ENCODE measurements at places on chromosomes 3 and 15.

DNA sequence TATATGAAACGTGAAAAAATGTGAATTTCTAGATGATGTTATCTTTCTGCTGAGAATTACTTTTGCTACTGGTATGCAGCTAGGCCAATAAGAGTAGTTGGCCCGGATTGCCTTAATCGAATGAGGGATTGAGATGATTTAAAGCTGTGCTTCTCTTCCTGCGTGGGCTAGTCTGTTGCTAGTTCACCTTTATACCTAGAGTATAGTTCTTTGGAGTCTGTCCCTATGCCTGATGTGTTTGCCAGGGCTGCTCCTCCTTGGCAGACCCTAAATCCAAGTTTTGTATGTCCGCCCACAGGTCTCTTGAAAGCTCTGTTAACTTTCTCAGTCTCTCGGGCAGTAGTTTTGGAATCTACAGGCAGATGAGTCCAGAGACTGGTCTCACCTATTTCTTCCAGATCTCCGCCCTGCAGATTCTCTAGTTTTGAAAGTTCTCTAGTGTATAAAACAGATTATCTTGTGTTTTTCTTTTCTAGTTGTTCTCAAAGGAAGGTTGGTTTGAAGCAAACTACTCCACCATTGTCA, 64.9 kb downstream of the MEF2A start:
- DNase-seq: no peak

DNA sequence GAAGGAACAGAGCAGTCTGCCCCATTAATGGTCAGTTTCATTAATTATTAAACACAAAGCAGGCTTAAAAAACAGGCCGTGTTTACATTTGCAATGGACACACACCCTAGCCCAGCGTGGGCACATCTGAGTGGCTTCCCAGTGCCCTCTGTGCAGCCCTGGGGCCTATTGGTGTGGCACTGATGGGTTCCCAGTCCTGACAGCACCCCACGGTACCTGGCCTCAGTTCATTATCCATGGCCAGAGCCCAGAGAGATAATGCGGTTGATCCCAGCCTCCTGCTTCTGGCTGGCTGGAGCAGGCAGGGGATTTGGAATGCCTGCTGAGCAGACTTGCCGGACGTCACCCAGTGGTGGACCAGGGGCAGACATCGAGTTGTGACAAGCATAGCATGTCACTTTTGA, 110.5 kb upstream of the ABHD17C start:
- peak; percentile 10 for DNase-seq

GRCh38 chr3:179452176-179452564, 900 bp upstream of the GNB4 start:
- DNase-seq: no peak

DNA sequence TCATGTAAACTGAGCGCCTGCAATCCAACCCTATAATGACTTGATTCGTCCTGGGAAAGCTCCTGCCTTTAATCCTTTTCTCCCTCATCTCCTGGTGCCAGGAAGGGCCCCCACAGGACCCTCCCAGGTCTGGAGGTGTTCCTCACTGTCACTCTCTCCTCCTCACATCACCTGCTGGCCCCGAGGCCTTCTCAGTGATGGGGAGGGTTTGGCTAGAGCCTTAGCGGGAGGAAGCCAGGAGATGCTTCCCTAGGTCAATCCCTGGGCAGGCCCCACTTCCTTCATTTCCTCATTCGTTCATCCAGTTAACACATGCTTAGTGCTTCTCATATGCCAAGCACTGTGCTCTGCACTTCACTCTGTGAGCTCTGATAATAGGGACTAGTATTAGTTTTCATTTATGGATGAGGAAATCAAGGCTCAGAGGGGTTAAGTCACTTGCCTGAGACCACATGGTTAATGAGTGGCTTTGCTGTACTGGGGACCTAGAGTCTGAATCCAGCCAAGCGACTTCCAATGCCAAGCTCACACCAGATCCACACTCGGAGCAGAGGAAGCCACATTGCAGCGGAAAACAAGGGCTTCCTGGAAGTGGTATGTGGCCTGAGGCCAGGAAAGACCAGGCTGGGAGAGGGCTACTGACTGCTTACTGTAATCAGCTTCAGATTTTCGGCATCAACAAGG, 50.3 kb upstream of the CHRNB4 start:
- DNase-seq: peak; percentile 82

DNA sequence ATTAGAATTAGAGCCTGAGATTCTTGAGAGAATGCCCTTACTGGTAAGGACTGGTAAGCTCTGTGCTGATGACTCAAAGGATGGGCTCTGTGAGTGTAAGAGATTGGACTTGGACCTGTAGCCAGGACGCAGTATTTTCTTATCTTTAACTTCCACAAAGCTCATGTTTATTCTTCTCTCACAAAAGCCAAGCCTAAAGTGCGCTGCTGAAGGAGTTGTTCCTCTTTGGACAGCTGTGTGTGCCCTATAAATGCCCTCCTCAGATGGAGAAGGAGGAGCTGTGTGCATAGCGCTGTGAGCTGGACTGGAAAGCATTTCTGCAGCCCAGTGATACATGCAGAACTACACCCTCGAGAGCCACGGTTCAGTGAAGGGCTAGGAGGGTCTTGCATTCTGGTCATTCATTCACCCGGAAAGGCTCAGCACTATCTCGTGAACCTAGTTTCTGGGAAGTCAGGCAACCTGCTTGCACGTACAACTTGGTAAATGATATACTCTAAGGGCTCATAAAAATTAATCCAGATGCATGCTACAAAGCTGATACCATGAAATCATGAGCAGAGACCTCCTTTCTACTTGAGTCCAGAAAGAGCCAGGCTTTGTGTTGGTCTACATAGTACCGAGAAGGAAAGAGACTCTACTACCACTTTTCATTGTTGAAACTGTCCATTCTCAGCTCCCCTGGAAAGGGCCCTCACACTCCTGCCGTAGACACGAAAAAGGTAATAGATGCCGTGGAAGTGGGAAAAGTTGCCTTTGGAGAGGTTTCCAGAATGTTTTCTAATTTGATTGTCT, 103.0 kb upstream of the TBL1XR1 start:
- DNase-seq: peak; percentile 100

GRCh38 chr3:111695636-111696117, 100.5 kb upstream of the ZBED2 start:
- peak; percentile 84 for DNase-seq

GRCh38 chr3:46359733-46360493, 6.0 kb downstream of the CCR2 start:
- peak; percentile 81 for DNase-seq

DNA sequence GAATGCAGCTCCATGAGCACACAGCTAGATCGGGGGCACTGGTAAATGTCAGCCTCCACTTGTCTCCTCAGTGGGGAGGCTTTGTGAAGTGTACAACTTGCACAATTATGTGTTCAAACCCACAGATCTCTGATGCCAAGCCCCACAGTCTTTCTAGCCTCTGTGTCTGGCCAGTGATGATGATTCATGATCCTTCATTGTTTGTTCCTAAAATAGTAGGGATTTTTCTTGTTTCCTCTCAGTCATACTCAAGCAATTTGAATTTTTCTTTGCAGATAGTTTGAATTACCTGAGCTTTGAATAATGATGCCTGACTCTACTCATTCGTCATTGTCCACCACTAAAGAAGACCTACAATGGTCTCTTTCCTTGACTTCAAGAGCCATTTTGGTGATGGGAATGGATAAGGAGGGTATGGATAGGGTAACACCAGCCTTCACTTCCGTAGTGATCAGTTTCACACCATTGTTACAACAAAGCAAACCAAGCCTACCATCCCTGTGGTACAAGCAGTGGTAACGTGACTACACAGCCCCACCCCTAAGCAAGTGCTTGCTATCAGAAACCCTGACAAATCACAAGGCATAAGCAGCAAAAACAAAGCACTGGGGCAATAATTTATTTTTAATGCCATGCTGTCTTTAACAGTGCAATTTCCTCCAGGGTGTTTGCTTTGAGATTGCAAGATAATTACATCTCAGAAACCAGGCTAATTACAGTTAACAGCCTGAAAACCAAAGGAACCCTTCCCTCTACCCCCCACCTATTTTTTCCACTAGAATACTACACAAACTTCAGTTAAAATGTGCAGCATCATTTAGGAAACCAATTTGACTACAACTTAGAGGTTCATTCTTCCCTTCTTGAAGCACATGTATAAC, 114.1 kb upstream of the PPP2R3A start:
- DNase-seq: peak; percentile 50

- DNase-seq: no peak
Observed at GRCh38 chr3:9787714-9788113, 4.6 kb downstream of the TADA3 start.

DNA sequence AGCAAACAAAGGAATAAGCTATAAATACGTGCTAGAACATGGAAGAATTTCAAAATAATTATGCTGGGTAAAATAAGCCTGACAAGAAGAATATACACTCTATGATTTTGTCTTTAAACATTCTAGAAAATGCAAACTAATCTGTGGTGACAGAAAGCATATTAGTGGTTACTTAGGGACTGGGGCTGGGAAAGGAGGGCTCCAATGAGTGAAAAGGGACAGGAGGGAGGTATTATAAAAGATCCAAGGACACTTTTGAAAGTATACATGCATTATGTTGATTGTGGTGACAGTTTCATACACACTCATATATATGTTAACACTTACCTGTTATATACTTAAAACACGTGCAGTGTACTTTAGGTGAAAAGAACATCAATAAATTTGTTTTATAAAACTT, 23.0 kb downstream of the MYH15 start:
- DNase-seq: no peak

GRCh38 chr3:13580256-13581023, 31.5 kb downstream of the FBLN2 start:
- DNase-seq: peak; percentile 38

GRCh38 chr3:30161375-30161774, 445.0 kb upstream of the TGFBR2 start:
- peak; percentile 72 for DNase-seq

DNA sequence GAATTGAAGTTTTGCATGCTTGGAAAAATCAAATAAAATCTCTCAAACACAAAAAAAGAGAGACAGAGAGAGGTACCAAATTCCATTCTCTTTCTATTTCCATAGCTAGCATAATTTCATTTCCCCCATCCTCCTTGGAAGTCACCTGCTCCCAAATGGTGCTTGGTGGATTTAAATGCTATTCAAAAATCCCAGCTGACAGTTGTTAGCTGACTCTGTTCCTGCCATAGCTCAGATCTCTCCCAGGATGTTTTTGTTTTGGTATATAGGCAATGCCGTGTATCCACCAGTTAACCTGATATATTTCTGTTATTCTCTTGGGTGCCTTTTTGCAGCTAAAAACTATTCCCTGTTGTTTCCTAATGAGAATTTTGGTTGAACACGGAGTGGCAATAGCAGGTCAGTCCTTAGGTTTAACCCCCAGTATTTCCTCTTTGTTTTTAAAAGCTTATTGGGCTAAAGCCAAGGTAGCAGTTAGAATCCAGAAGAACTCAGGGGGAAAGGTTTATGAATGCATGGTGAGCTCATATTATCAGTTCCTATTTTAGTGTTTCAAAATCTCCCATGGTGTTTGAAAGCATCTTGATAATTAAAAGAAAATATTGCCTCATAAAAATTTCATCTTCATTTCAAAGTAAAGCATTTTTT, 240.0 kb upstream of the GBE1 start:
- DNase-seq: no peak

GRCh38 chr15:84914351-84914750, 29.9 kb downstream of the SLC28A1 start:
- DNase-seq: no peak

- DNase-seq: no peak
Observed at GRCh38 chr3:71384837-71385716, 198.5 kb downstream of the FOXP1 start.

GRCh38 chr15:57758560-57758959, 52.0 kb downstream of the POLR2M start:
- no peak for DNase-seq

- no peak for DNase-seq
Observed at GRCh38 chr3:116808725-116809124, 99.1 kb downstream of the TUSC7 start.

DNA sequence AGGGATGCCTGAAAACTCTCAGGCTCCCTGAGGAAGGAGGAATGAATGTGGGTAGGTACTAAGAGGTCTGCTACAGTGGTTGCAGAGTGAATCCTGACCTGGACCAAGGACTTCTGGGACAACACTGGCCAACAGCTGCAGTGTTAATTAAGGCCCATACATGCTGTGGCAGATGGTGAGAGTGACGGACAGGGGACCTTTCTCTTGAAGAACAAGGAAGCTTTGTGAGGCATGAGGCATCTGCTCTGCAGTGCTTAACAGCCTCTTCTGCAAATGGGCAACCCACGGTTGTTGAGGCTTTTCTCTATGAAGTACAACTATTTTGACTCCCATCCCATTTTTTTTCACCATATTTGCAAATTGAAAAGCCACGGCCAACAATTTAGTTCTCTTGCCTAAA, 26.6 kb upstream of the ACAN start:
- no peak for DNase-seq

DNA sequence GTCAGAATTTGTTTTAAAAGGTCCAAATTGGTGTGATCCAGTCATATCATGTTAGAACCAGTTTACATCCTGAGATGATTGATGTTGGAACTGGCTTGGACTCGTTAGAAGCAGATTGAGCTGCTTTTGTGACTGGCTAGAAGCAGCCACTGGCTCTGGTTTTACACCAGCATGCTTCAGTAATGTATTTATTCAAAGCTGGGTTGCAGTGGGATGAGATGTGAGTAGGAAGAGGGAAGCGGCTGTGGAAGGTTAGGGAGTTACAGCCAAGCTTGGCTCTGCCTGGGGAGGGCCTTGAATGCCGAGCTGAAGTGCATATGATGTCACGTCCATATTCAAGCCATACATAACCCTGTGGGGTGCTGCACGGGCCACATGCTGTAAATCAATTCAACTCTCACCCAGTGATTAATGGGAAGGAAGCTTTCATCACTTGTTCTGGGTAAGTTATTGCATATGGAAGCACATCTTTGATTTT, 104.0 kb upstream of the SMAD3 start:
- DNase-seq: no peak

DNA sequence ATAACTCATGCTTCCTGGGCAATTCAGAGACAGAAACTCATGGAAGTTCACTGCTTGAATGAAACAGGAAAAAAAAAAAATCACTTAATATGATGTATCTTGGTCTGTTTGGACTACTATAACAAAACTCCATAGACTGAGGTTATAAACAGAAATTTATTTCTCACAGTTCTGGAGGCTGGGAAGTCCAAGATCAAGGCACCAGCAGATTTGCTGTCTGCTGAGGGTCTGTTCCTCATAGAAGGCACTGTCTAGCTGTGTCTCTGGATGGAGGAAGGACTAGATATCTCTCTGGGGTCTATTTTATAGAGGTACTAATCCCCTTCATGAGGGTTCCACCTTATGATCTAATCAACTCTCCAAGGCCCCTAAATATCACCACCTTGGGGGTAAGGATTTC, 119.3 kb downstream of the IGF2BP2 start:
- no peak for DNase-seq

- DNase-seq: no peak
Observed at GRCh38 chr3:146574173-146574572, 29.8 kb upstream of the PLSCR1 start.

- peak; percentile 94 for DNase-seq
Observed at GRCh38 chr3:157360044-157360443, 76.6 kb upstream of the PTX3 start.

GRCh38 chr3:37228749-37229148, 54.4 kb upstream of the LRRFIP2 start:
- DNase-seq: no peak
